ENCODE measurements at places on chromosomes 3 and 15. TPM values are rescaled to one million over a fixed set of nuclear protein-coding genes. Genes with fewer than 3 reads are reported as not detected.

ERC2 gene
- 0.25 TPM for total RNA-seq

NUP210 gene
- total RNA-seq, result 41.9 TPM

ROPN1 gene
- not detected for total RNA-seq

PLIN1 gene
- total RNA-seq, result 0.08 TPM

SHF gene
- 0.74 TPM for total RNA-seq
